Activated naive CD4-positive, alpha-beta T cell (primary cell): ENCODE measurements at places on chromosomes 16 and 17.

DNA sequence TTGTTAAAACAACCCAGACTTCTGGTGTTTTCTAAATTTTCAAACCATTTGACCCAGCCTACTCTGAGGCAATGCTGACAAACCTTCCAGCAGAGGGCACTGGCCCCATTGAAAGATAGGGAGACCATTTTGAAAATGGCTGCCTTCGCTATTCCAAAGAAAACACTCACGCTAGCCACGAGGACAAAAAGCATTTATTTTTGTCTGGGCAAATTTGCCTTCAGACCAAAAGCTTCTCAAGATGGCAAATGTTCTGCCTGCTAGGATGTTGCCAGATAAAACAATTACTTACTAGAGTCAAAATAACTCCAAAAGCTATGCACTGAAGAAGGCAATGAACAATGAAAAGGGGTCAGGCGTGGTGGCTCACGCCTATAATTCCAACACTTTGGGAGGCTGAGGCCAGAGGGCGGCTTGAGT, 296.7 kb upstream of the IRX5 start:
- DNase-seq, result no peak

GRCh38 chr17:52025236-52025635, 133.3 kb downstream of the CA10 start:
- DNase-seq, result no peak

DNA sequence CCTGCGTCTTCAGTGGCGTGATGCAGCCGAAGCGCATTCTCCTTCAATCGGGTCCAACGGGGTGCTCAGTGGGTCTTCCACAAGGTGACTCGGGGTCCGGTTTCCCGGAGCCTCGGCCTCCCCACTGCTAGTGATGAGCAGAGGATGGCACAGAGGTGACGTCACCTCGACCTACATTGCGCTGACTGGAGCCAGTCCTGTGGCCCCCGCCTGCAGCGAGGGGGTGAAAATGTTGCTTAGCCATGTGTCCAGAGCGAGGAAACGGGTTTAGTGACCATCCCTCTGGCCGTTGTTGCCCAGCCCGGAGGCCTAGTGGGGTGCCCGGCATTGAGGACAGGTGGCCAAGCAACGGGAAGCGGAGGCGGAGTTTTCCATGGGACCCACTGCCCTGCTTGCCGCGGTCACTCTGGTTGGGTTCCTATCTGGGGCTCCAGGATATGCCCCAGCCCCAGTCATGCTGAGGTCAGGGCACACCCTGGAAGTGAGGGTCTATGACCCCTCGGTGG, 190.6 kb upstream of the CIBAR2 start:
- no peak for DNase-seq

DNA sequence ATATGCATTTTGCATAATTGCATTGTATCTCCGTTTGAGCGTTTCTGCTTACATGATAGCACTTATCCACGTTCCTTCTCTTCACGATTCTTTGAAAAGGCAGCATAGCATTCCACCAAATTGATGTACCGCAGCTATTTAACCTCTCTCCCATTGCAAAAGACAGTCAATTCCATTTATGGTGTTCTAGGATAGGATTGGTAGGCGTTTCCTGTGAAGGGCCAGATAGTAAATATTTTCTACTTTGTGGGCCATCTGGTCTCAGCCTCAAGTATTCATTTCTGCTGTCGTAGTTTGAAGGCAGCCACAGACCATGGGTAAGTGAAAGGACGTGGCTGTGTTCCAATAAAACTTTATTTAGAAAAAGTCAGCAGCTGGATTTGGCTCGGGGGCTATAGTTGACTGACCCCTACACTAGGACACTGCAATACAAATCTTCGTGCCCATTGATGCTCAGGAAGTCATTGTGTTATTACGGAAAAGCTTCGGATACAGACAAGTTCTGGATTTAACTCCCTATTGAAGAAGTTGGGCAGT, 10.1 kb downstream of the SNX29 start:
- no peak for DNase-seq

GRCh38 chr17:73248532-73248931, 13.1 kb downstream of the CPSF4L start:
- DNase-seq, result no peak

- DNase-seq, result no peak
Measured at GRCh38 chr17:61436995-61437704, 15.1 kb upstream of the TBX4 start.

GRCh38 chr17:51050291-51051033, 70.2 kb downstream of the SPAG9 start:
- DNase-seq, result no peak

DNA sequence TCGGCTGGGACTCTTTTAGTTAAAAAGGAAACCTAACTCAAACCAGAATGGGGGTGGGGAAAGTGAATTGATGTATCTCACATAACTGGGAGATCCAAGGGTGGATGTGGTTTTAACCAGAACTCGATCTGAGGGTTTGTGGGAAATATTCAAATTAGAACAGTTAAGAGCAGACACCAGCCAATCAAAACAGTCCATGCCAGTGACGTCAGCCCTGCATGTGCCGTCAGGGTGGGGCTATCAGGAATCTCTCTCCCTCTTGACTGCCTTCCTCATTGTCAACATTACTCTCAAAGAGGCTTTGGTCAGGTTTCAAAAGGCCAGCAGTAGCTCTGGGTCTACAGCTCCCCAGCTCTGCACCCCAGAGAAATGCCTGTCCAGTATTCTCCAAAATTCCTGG, 94.2 kb upstream of the HSBP1 start:
- no peak for DNase-seq

DNA sequence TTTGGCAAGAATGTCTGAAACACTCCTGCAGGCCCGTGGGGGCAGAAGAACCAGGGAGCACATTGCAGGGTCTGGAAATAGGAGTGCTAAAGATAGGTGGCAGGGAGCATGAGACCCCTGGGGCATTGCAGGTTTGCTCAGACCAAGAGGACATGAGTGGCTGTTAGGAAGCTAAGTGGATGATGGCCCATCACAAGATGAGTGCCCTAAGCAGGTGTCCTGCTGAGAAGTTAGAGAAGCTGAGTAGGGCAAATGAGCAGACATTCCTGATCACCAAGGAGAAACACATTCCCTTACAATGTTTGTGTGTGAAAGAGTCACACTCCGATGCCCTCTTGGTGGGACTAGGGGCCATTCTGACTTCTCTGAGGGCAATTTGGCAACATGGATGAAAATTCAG, 9.9 kb downstream of the MLYCD start:
- DNase-seq, result no peak

- no peak for DNase-seq
Measured at GRCh38 chr17:57344261-57344660, 87.9 kb downstream of the MSI2 start.

GRCh38 chr16:57536306-57537193, at the start of gene CCDC102A:
Gene CCDC102A (minus strand): TSS chr16:57536571. CDS start chr16:57529177, 7,394 bp downstream.
- no peak for DNase-seq

DNA sequence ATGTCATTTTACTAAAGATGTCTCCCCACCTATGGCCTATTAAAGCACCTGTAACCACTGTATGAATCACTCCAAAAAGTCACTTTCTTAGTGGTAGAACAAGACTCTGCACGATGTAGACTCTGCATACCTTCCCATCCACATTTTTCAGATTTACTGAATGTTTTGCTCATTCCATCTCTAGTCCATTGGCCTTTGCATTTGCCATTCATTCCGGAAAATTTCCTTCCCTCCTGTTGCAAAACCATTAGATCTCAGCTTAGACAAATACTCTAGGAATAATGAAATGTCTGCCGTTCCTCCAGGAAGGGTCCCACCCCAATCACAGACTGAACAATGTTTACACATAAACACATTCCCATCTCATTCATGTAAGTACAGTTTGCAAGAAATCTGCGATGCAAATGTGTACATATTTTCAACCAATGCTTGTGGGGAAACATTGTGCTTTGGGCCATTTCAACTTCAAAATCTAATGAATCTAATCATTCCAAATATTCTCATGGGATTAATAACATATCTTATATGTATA, 146.3 kb upstream of the XYLT1 start:
- DNase-seq, result no peak

DNA sequence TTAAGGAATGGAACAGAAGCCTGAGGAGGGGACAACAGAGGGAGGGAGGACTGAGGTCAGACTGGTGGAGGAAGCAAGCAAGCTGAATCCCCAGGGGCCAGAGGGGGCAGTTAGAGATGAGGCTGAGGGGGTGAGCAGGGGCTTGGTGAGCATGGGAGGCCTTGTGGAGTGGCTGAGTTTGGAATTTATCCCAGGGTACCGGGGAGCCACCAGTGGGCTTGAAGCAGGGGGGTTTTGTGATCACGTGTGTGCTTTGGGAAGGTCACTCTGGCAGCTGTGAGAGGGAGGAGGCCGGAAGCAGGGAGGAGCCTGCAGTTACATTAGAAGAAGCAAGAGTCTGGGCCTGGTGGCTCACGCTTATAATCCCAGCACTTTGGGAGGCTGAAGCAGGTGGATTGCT, 9.8 kb upstream of the CTCF start:
- no peak for DNase-seq

- no peak for DNase-seq
Measured at GRCh38 chr16:20916942-20917341, 16.4 kb downstream of the LYRM1 start.

DNA sequence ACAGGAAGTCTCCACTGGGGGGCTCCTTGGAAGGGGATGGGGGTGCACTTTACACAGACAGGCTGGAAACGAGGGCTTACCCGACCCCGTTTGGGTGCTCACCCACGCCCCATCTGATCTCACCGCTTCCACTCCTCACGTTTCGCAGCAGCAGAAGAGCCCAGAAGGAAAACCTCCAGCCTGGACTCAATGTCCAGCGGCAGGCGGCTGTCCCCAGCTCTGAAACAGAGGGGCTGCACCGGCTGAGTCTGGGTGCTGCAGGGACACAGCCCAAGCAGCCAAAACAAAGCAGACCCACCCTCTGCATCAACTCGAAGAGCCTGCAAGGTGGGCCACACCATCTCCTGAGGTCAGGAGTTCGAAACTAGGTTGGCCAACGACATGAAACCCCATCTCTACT, 3.9 kb downstream of the MEAK7 start:
- no peak for DNase-seq

GRCh38 chr17:70988622-70989021, 819.3 kb downstream of the KCNJ2 start:
- DNase-seq, result no peak

DNA sequence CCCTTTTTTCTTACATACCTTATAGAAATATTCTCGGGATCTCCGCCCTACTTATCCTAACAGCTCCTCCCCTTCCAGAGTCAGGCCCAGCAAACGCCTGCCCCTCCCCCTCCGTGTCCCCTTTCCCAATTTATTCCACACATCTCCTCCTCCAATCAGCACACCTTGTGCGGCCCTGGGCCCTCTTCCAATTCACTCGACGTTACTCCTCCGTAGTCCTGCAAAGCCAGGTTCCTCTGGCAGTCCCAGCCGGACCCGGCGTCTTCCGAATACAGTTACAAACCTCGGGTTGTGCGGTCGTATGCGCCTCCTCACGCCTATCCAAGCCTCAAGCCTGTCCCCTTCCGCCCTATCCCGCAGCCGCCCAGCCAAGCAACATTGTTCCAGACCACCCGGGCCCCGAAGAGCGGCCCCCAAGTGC, 677 bp downstream of the CBX1 start:
- no peak for DNase-seq

DNA sequence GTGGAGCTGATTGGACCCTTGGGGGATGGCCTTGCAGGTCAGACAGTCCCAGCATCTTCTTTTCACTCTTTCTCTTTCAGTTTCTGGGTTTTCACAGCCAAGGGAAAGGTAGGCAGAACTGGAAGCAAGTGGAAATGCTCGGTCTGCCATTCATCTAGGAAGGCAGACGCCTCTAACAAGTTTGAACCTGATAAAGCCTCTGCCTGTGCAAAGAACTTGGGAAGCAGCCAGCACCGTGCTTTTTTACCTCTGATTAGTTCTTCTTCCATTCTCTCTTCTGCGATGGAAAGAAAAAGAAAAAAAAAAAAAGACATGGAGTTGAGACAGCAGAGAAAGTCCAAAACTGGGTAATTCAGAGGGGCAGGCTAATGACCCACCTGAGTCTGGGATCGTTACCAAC, 997.8 kb upstream of the EEF2KMT start:
- no peak for DNase-seq

GRCh38 chr17:41420134-41420533, 4.3 kb downstream of the KRT37 start:
- DNase-seq, result no peak

GRCh38 chr16:54208237-54208636, 78.3 kb downstream of the IRX3 start:
- no peak for DNase-seq

DNA sequence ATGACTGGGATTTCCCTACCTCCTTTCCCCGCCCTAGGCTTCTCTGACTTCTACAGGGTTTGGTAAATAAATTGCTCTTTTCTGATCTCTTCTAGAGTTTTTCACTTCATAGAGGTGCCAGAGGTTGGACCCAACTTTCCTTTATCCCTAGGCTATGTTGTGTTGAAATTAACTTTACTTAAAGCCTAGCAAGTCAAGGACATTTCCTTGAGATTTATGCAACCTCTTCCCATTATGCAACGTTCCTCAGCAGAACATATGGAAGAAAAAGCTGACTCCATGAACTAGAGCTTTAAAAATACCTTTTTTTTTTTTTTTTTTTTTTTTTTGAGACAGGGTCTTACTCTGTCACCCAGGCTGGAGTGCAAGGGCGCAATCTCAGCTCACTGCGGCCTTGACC, 15.5 kb downstream of the MPO start:
- no peak for DNase-seq

GRCh38 chr17:1043601-1044251, 46.8 kb downstream of the TIMM22 start:
- DNase-seq, result no peak

DNA sequence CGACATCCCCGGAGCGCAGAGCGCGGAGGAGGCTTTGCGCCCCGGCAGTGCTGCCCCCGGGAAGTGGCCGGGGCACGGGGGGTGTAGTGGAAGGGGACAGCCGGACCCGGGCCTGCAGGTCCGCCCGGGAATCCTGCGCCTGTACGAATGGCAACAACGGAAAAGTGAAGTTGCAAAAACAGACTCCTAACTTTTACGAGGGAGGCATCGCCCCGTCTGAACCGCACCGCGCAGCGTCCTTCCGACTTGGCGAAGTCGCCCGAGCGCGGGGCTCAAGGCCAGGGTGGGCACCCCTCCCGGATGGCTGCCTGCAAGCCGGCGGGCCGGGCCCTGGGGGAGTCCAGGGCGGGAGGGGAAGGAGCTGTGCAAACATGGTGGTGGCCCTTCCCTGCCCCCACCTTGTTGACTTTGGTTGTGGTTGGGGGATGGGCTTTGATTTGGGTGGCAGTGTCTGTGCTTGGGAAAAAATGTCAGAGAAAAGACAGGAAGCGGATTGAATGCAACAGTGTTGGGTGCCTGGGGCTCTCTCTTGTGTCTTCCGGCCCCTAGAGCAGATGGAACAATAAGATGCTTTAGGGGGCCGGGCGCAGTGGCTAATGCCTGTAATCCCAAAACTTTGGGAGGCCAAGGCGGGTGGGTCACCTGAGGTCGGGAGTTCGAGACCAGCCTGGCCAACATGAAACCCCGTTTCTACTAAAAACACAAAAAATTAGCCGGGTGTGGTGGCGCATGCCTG, 675 bp downstream of the RNF213 start:
- peak; percentile 58 for DNase-seq

GRCh38 chr17:27554152-27554551, 76.8 kb upstream of the LGALS9 start:
- DNase-seq, result no peak

DNA sequence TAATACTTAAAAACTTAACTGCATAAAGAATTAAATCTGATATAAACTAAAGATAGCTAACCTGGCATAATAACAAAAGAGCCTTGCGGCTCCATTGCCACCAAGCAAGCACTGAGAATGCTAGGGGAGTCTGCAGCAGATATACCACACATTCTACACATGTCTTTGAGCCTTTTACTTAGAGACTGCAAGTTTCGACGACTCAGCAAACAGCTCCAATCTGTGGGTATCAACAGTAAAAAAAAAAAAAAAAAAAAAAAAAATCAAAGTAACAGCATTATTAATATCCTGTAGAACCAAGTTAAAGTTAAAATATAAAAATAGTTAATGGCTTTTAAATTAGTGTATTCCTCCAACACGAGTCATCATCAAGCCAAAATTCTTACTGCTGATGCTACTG, 27.8 kb upstream of the INTS2 start:
- no peak for DNase-seq
